Right renal pelvis (tissue), 4 donors: ENCODE measurements at places on chromosomes 12 and 14.

- DNase-seq, result no peak
Observed at GRCh38 chr12:4540638-4541037, 1.9 kb downstream of the RAD51AP1 start.

GRCh38 chr14:70808416-70809224 lies 693 bp downstream of the MAP3K9 start:
- no peak for DNase-seq

DNA sequence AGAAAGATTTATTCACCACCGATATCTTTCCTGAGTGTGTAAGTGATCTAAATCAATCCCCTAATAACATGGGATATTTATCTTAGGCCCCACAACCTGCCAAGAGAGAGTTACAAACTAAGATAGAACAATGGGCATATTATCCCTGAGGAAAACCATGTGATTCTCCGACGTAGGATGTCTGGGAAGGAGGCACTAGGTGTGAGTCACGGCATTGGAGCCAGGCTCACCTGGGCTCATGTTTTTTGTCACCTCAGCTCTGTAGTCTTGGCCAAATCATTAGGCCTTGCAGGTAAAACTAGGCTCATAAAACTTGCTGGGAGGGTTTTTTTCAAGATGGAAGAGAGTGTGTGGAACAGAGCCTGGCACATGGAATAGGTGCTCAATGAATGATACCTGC lies 129.7 kb upstream of the PLEKHG7 start:
- DNase-seq, result no peak

DNA sequence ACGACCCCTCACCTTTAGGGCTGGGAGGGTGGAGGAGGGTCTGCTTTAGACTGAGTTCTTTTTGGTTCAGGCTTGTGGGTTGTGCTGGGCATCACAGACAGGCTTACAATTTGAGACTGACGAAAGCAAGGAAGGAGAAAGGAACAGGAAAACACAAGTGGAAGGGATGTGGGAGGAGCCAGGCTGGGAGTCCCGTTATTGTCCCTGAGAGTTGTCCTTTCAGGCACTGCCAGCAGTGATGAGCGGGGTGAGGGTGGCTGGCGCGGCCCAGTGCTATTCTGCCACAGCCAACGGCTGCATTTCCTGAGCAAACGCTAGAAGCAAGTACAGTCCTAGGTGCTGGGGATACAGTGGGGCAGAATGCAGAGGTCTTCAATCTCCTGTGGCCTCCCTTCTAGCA lies 29.2 kb upstream of the TSPAN9 start:
- no peak for DNase-seq

GRCh38 chr12:69266036-69266635 lies 26.8 kb downstream of the CPSF6 start:
- DNase-seq, result no peak

DNA sequence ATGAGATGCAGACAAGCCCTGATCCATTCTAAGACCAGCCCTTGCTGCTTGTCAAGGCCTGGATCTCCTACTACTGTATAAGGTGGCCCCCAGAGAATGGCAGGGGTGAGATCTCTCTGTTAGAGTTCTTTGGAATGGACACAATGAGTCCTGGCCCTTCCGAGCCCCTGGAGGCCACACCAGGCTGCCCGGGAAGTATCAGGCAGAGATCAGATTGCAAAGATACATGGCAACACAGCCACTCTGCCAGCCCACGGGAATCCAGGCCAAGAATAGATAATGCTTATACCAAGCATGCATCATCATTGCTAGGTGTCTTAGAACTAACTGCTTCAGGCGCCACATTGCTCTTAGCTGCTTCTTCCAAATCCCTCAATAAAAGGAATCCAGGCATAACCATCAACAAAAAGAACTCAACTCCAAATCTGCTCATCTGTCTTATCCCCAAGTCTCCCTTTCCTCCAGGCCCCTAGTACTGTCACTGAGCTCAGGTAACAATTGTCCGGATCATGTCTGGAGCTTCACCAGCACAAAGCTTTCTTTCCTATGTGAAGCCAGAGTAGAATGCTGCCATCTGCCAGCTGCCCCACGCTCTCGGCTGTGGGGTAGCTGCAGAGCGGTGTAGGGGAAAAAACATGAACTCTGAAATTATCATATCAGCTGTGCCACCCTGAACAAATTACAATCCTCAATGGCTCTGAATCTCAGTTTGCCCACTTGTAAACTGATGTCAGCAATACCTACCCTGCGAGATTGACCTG lies 5.5 kb upstream of the VASH1 start:
- DNase-seq, result no peak

- DNase-seq, result no peak
Observed at GRCh38 chr12:119692997-119693396, 25.1 kb downstream of the PRKAB1 start.

- DNase-seq, result no peak
Observed at GRCh38 chr14:64706119-64706592, 1.9 kb downstream of the PLEKHG3 start.

- no peak for DNase-seq
Observed at GRCh38 chr12:14960548-14961465, 594 bp downstream of the ARHGDIB start.

DNA sequence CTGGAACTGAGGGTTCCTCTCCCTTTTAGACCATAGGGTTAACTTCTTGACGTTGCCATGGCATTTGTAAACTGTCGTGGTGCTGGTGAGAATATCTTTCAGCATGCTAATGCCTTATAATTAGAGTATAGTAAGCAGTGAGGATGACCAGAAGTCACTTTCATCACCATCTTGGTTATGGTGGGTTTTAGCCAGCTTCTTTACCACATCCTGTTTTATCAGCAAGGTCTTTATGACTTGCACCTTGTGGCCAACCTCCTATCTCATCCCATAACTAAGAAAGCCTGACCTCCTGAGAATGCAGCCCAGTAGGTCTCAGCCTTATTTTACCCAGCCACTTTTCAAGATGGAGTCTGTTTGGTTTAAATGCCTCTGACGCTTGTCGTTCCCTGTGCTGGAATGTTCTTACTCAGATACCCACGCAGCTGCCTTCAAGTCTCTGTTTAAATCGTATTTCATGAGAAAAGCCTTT lies 44.2 kb downstream of the BBS10 start:
- no peak for DNase-seq
